NCI-H748 treated with DMSO at 0.1 percent for 48 hours (cell line): ENCODE measurements at places on chromosomes 2 and 18.

DNA sequence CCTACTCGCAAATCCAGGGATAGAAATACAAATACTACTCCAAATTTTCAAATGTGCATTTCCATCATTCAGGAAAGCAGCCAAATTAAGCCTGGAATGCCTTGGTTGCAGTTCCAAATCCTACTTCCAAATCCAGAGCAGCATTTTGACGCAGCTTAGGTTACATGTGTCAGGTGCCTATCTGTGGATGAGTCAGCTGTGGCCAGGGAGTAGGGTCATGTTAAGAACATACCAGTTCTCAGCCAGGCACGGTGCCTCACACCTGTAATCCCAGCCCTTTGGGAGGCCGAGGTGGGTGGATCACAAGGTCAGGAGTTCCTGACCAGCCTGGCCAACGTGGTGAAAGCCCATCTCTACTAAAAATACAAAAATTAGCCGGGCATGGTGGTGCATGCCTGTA, 17.0 kb downstream of the SLC30A6 start:
- DNase-seq: no peak

DNA sequence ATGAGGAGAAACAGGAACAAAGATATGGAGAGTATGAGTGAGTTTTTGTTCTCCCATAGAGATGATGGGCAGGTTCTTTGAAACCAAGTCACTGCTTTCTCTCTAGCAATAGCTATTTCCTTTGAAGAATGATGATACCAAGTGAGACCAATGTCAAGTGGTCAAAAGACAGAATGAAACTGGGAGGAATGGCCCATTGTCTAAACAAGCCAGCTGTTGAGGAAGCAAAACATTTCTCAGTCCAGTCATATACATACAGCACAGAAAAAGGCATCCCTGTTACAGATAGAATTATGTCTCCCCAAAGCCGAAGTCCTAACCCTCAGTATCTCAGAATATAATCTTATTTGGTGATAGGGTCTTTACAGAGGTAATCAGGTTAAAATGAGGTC, 66.1 kb upstream of the EPC2 start:
- DNase-seq: no peak

- no peak for DNase-seq
These were observed 32.3 kb downstream of the EML6 start for GRCh38 chr2:54755641-54756326.

GRCh38 chr2:118209727-118210126, 121.5 kb downstream of the INSIG2 start:
- no peak for DNase-seq
